ENCODE measurements at places on chromosomes 5 and 9.
A peak's percentile ranks its signal among the peaks of the same experiment; 100 is the strongest.

DNA sequence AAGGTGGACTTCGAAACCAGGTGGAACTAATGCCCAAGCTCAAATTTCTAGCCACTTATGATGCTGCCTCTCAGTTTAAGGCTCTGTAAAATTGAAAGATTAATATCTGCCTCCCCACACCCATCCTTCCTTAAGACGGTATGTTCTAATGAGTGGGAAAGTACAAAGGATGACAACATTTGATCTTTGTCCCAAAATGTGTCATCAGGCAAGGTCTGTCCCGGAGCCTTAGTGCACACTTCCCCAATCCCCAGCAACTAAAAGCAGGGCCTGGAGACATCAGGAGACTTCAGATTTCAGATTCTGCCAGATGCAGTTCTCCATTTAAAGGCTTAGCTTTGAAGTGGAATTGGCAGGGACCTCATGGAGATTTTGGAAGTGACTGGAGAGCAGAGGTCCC, 316.5 kb downstream of the ASTN2 start:
- DNase-seq: no peak

DNA sequence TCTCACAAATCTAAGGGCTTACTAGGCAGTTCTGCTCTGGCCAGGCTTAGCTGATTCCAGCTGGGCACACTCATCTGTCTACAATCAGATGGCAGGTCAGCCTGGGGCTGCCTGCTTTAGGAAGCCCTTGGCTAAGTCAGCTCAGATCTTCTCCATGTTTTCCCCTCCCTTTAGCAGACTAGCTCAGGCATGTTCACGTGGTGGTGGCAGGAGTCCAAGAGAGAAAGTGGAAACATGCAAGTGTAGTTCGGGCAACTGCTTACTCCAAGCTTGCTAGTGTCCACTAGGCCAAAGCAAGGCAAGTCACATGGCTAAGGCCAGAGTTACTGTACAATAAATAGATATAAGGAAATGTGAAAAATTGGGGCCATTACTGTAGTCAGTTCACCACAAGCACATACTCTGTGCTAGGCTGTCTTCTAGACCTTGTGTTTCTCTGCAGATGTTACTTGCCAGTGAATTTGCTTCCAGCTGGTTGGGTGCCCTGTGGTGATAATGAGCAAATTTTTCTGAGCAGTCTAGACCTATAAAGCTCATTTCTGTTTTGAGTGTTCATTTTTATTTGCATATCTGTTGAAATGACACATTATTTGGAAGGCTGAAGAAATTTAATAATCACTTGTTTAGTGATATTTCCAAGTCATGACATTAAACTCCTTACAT, 38.3 kb downstream of the RECK start:
- no peak for DNase-seq

DNA sequence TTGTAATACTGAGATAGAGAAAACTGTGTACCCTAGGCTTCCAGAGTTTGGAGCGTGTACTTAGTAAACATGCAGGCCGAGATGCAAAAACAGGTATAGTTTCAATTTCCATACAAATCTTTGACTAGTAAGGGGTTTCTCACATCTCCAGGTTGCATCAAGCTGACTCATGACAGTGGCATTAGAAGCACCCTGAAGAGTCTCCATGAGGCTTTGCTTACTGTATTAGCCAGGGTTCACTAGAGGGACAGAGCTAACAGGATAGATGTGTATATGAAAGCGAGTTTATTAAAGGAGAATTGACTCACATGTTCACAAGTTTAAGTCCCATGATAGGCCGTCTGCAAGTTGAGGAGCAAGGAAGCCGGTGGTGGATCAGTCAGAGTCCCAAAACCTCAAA, 275.3 kb upstream of the CDH6 start:
- DNase-seq: no peak

GRCh38 chr5:177390363-177391300, 6.4 kb downstream of the SLC34A1 start:
- DNase-seq: peak; percentile 67

DNA sequence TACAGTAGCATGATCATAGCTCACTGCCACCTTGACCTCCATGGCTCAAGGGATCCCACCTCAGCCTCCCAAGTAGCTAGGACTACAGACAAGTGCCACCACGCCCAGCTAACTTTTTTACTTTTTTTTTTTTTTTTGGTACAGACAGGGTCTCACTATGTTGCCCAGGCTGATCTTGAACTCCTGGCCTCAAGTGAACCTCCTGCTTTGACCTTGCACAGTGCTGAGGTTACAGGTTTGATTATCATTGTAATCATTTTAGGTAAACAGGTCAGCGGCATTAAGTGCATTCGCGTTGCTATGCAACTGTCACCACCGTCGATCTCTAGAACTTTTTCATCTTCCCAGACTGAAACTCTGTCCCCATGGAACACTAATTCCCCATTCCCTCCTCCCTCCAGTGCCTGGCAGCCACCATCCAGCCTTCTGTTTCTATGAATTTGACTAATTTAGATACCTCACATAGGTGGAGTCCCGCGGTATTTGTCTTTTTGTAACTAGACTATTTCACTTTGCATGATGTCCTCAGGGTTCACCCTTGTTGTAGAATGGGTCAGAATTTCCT, 5.8 kb upstream of the CARD19 start:
- no peak for DNase-seq

GRCh38 chr9:131759017-131759647, 19.3 kb upstream of the RAPGEF1 start:
- DNase-seq: no peak

DNA sequence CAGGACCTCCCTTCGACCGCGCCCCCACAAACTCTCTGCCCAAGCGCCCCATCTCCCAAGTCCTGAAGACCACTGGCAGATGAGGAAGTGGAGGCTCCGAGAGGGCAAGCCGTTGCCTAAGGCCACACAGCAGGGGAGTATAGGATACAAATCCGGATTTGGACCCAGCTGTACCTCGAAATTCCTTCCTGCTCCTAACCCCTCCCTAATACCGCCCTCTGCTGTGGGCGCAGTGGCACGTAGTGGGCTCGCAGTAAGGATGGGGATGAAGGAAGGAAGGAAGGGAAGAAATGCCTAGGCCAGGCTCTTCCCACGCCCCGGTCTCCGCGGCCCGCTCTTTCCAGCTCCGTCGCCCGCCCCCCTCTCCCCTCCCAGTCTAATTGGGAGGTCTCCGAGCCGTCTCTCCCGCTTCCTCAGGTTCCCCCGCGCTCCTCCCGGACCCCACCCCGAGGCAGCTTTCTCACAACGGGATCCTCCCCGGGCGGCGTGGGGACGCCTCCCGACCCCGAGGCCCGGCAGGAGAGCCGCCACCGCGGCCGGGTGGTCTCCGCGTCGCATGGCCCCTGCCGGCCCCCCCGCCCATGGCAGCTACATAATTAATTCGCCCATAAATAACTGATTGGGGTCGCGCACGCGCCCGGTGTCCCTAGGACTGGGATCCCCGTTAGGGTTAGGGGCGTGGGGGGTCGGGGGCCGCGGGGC, 138.9 kb downstream of the C9orf50 start:
- DNase-seq: no peak

All from stimulated activated CD8-positive, alpha-beta memory T cell treated with anti-CD3 and anti-CD28 coated beads, Interleukin-12 subunit alpha, Interleukin-12 subunit beta, amount 100 ng/mL, for 4 hours (primary cell).